ENCODE measurements at places on chromosomes 7 and 10.
A peak's percentile ranks its signal among the peaks of the same experiment; 100 is the strongest.

- no peak for DNase-seq
These were observed 507.0 kb downstream of the PLXNA4 start for GRCh38 chr7:132069306-132069705.

GRCh38 chr10:102230264-102230860 is 4.3 kb downstream of the ELOVL3 start:
- DNase-seq = peak; percentile 46

DNA sequence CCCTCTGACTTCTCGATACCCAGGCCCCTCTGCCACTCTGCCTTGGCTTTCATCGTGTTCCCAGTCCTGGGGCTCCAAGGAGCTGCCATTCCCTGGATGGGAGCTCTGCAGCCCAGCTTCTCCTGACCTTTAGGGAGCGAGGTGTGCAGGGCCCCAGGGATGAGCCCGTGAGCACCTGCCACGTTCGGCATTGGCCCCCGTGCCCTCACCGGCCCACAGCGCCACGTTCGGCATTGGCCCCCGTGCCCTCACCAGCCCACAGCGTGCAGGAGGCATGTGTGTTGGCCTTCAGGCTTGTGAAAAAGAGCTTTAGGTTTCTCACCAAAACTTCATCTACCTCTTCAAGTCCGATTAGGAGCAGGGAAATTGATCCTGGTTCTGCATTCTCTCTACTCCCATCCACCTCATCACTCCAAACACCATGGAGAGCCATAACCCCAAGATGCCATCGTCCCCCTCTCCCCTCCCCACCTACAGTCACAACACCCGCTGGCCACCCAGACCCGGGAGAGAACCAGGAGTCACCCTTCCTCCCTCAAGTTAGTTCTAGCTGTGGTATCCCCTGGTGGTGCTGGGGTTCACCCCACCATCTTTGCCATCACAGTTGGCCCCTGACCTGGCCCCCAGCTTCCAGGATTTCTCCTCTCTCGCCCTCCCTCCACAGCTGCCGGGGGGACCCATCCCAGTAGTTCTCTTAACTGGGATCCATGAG is 119.4 kb upstream of the NPS start:
- no peak for DNase-seq

- peak; percentile 36 for DNase-seq
These were observed 36.0 kb upstream of the LEP start for GRCh38 chr7:128205068-128205467.

DNA sequence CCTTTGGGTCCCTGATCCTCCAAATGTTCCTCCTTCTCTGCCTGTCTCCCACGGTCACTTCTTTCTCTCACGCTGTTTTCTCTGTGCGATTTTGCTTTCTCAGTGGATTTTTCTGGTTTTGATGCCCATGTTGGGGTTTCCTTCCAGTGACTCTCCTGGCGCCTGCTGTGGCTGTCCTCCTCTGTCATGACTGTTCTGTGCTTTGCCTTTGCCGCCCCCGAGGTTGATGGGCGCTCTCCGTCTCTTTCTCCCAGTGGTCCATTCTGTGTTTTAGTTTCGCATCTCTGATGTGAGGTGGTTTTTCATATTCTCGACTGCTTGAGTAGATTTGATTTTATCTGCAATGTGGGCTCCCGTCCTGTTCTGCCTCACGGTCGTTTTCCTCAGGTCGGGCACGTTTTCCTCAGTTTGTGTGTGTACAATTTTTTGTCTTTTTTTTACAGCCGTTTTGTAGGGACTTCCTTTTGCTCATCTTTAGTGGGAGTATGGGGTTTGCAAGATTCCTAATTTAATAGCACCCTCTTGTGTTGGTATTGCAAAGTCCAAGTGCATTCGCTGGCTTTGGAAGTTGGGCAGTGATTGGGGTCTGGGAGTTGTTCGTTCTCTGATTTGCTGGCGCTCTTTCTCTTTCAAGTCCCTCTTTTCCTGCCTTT is 100.0 kb downstream of the INPP5A start:
- no peak for DNase-seq

DNA sequence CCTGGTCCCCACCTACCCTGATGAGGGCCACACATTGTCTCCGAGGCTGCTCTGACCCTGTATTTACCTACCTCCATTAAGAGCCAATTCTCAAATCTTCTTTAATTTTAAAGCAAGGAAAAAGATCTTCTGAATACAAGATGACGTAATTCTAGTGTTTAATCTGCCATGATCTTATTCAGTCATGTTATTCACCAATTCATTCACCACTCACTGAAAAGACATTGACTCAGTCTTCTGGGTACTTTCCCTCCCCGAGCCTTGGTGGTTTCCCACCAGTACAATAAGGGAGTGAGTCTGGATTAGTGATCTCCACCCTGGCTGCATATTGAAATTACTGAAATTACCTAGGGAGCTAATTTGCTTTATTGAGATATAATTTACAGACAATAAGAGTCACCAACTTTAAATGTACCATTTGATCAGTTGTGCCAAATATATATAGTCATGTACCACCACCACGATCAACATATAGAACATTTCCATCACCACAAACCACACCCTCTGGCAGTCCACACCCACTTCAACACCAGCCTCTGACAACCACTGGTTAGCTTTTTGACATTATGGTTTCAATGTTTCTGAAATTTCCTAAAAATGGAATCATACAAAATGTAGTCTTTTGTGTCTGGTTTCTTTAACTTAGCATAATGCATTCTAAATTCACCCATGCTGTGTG is 117.5 kb upstream of the UNC5B start:
- peak; percentile 37 for DNase-seq

DNA sequence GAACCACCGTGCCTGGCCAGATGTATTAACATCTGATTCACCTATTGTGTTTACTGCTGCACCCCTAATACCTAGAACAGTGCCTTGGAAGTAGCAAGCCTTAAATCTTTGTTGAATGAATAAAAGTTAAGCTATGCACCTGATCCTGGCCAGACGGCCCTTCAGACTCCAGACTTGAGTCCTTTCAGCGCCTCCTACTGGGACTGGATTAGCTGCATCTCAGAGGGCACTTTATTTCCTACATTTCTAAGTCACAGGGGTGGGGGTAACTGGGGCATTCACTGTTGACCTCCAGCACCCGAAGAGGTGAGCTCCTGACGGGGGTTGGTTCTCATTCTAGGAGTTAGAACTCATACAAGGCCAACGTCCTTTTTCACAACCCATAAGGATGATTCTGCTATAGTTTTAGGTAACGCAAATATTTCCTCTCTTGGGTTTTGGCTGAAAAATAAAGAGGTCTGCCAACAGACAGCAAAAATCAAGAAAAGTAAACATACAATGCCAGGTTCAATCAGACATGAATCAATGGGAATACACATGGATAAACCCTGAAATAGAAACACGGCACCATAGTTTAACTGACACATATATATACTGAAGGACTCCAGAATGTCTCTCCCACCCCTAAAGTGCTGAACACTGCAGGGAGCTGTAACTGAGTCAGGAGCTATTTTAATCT is 48.0 kb upstream of the DLG5 start:
- DNase-seq = no peak

GRCh38 chr7:2471022-2471329 is 5.2 kb downstream of the GRIFIN start:
- DNase-seq = no peak

DNA sequence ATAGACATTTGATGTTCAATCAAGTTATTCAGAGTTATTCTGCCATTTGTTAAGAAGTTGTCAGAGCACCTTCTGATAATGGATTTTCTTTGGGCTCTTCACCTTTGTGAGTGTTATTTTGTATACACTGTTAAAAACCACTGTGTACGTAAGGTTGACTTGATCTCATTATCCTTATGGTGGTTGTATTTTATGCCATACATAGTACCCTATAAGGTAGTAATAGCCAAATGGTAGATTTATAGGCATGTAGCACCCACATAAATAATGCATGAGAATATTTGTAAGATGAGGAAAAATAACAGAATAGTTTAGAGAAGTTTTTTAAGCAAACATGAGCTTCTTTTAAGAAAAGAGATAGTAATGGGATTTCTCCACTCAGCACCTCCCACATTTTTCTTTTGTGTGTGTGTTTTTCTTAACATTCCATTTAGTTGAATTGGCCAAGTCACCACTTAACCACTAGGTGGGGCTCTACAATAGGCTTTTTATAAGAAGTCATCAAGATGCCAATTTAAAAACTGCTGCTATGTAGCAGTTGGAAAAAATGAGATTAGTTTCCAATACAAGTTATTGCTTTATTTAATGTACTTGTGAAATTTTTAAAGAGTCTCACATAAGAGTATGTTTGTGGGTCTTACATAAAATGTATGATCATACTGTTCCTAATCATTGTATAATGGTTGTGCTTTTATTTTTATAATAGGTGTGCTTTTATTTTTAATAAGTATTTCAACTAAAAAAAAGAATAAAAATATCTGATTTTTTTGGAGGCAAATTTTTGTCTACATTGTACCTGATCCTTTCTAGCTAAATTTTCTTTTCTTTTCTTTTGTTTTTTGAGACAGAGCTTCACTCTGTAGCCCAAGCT is 41.1 kb upstream of the STMP1 start:
- no peak for DNase-seq

GRCh38 chr7:76187272-76187671 is 14.4 kb upstream of the SRRM3 start:
- DNase-seq = no peak

- no peak for DNase-seq
These were observed 20.1 kb upstream of the OR6B1 start for GRCh38 chr7:143979998-143980397.

GRCh38 chr10:72356987-72357386 is 2.3 kb upstream of the DNAJB12 start:
- no peak for DNase-seq

All from activated CD8-positive, alpha-beta memory T cell treated with anti-CD3 and anti-CD28 coated beads, Interleukin-2, amount 10 ng/mL, durations not matched to agents 7 days and 5 days (primary cell).